B cell (primary cell): ENCODE measurements at places on chromosomes 13 and 19.

DNA sequence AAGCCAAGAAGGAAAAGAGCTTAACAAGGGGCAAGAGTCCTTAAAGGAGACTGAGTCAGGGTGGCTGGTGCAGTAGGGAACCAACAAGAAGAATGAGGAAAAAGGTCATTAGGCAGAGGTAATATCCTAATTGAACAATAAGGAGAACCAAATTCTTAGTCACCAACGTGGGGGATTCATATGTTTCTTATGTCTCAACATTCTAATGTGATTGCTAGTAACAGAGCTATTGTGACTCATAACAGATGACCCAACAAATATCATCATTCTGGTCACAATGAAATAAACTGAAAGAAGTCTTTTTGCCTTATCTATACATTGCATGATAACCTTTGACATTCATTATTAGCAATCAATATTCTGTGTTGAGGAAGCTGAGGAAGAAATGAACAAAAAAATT is 101.6 kb downstream of the RAP2A start:
- DNase-seq, result no peak

DNA sequence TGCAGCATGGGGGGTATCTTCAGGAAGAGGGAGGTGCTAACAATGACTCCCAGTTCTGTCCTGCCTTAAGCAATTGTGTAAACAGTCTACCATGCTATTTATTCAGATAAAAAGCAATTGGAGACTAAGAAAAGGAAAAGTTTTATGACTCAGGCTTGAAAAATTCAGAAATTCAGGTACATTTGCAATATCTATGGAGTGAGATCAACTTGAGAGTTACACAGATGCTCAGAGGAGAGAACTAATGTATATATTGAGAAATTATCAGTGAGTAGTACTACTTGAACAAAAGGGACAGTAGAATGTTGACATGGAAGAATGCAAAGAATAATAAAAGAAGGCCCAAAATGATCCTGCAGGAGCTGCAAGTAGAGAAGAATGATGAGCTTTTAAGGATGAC is 277.6 kb upstream of the DACH1 start:
- no peak for DNase-seq

DNA sequence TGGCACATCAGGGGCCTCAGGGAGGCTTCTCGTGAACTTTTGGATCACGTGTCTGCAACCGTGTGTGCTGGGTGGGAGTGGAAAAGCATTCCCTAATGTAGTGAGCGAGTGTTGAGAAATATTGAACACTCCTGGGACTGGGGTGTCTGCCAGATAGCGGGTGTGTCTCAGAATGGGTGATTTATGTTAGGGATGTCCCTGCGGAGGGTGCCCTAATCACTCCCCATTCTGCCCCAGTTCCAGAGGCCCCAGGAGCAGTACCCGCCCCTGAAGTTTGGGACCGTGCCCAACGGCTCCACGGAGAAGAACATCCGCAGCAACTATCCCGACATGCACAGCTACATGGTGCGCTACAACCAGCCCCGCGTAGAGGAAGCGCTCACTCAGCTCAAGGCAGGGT is 24.2 kb upstream of the GRWD1 start:
- DNase-seq, result no peak

- no peak for DNase-seq
Observed at GRCh38 chr19:2055931-2056836, 5.1 kb upstream of the MKNK2 start.

GRCh38 chr13:81917810-81918209 is 1576.9 kb upstream of the SPRY2 start:
- DNase-seq, result no peak

- DNase-seq, result no peak
Observed at GRCh38 chr19:28632371-28633080, 580.4 kb downstream of the UQCRFS1 start.

- no peak for DNase-seq
Observed at GRCh38 chr13:25945596-25945995, 106.2 kb downstream of the SHISA2 start.

DNA sequence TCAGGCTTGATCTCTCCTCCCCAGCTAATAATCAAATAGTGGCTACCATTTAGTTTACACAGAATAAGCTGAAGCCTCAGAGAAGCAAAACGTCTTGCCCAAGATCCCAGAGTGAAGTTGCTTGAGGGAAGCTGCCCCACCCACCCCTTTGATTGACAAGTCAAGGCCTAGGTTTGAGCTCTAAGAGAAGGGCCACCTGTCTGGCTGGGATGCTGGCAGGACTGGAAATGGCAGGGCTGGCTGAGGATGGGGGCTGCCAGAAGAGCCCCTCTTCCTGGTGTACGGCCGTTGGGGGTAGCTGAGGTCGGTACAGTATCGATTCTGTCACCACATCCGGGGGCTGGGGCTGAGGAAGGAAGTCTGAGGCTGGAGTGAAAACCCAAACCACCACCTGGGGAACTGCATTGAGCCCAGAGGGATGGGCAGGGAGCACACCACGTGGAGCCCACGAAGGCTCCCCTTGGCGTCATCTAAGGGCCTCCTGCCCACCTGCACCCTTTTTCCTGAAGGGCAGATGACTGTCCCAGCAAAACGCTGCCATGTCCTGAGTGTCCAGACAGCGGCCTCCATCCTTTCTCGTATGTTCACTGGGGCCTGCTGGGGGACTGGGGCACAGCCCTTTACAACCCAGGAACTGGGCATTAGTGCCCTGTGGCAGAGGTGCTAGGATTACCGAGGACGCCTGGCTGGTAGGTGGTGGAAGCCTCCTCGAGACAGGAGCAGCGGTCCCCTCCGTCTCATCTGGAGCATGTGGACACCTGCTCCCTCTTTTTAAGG is 1.4 kb upstream of the PRKD2 start:
- peak; percentile 86 for DNase-seq

- no peak for DNase-seq
Observed at GRCh38 chr13:87274209-87274819, 396.9 kb upstream of the SLITRK5 start.

DNA sequence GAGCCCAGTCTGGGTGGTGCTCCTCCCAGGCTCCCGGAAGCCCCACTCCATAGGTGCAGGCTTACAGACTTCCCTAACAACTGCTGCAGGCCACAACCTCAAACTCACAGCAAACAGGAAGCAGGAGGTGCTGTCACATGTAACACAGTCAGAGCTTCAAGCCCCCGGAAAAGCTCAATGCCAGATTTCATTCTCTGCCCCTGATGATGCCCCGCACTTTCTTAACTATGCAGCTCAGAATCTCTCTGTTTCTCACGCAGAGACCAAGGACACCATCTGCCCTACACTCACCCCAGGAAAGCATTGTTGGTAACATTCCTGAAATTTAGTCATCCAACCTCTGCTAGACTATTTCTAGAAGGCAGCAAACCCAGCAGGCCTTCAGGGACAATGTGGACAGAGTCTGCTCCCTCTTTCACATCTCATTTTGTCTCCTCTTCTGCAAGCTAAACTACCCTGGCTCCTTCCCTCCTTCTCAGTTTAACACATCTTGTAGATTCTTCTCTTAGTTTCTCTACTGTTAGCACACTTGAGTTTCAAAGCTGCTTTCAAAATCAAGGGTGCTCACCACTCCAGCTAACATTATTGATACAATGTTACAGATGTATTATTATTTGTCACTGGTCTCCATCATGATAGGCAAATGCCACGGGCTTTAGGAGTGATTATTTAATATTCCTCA is 162.5 kb downstream of the KCTD12 start:
- DNase-seq, result no peak

GRCh38 chr19:17325133-17325532 is 9.5 kb downstream of the ANO8 start:
- no peak for DNase-seq

DNA sequence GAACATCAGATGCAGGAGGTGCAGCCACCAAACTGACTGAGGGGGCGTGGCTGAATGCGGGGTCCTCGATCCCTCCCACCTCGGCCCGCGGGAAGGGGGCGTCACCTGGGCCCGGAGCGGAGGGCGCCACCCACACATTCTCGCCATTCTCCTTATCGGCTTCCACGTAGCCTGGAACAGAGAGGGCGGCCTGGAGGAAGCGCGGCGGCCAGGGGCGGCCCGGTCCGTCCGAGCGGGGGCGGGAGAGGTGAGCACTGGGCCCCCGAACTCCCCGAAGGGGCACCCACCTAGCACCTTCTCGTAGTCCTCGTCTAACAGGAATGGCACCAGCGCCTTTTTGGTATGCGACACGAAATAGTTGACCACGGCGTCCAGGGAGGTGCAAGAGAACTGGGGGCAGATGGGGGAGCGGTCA is 11.8 kb downstream of the STAP2 start:
- peak; percentile 44 for DNase-seq

- no peak for DNase-seq
Observed at GRCh38 chr19:9818175-9818733, 625 bp downstream of the FBXL12 start.

DNA sequence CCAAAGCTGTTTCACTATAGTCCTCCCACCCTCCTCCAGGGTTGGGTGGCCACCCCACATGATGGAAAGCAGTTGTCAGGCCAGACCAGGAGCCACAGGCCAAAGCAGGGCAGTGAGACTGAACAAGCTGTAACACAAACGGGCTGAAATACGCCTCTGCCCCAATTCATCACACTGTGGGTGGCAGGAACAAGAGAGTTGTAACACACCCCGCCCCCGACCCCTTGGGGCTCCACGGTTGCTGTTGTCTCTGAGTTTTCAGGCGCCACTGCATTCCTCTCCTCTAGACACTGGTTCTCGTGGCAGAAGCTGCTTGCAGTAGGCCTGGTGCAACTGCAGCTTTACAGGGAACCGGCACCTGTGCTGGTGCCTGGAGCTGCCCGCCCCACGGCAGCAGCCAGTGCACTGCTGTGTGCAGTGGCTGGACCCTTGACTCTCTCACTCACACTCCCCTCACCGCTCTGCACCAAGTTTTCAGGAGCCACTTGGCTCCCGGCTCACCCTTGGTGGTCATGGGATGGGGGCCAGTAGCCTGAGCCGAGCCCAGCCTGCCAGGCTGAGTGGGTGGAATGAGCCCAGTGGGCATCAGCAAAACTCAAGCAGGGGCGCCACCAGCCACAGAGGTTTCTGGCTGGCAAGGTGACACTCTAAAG is 1314.5 kb upstream of the MIR17HG start:
- DNase-seq, result no peak

DNA sequence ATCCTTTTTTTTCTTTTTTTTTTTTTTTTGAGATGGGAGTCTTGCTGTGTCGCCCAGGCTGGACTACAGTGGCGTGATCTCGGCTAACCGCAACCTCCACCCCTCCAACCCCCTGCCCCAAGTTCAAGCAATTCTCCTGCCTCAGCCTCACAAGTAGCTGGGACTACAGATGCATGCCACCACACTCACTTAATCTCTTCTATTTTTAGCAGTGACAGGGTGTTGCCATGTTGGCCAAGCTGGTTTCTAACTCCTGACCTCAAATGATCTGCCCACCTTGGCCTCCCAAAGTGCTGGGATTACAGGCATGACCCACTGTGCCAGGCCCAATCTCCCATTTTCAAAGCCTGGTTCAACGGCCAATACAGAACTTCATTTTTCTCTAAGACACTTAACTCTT is 9.1 kb downstream of the FOXO1 start:
- DNase-seq, result no peak

GRCh38 chr13:39895254-39895653 is 239.8 kb downstream of the COG6 start:
- no peak for DNase-seq

DNA sequence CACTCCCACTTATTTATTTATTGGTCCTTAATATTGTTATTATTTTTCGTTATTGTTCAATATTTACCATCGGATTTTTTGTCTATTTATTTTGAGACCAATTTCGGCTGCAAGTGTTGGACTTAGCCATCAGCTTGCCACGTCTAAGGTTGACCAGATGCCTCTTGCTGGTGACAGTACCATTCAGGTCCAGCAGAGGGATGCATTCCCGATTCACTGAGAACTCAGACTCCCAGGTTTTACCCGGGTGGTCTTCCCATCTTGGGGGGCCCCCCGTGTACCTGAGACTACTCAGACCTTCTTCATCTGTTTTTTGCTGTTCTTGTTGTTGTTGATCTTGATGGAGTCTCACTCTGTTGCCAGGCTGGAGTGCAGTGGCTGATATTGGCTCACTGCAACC is 1435.2 kb downstream of the UQCRFS1 start:
- DNase-seq, result no peak

GRCh38 chr13:88103824-88104223 is 432.7 kb downstream of the SLITRK5 start:
- DNase-seq, result no peak

- DNase-seq, result no peak
Observed at GRCh38 chr13:36819739-36820090, 693 bp downstream of the RFXAP start.

GRCh38 chr19:12880551-12881171 is 588 bp downstream of the DNASE2 start:
- no peak for DNase-seq

DNA sequence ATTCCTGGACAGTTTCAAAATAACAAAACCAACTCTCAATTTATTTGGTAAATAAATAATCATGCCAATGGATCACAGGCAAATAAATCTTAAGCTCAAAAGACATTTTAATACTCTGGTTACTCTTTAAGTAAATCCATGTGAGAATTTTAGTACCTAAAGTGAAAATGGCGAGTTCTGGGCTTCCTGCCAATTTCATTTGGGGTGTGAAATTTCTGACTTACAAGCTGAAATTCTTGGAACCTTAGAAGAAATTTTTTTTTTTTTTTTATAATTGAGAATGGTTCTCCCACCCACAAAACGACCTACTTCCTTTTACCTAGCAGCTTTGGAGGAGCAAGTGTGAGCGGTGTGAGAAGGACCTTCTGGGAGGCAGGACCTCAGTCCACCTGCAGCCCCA is 354.5 kb upstream of the NBEA start:
- no peak for DNase-seq

- no peak for DNase-seq
Observed at GRCh38 chr19:42540071-42540553, 11.8 kb upstream of the CEACAM1 start.

- DNase-seq, result no peak
Observed at GRCh38 chr19:7597689-7598088, 2.0 kb downstream of the CAMSAP3 start.

GRCh38 chr13:31504918-31505317 is 234.4 kb upstream of the RXFP2 start:
- DNase-seq, result no peak
